ENCODE measurements at places on chromosomes 7 and 10.

DNA sequence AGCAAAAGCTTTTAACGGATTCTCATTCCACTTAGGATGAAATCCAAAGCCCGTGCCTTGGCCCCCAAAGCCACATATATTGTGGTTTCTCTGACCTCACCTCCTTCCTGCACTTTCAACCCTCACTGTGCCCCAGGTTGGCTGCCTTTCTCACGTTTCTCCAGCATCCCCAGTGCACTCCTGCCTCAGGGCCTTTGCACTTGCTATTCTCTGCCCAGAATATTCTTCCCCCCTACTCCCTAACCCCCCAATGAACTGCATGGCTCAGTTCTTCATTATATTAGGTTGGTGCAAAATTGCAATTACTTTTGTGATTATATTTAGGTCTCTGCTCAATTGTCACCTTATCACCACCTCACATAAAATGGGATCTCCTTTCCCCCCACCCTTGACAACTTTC is 34.2 kb downstream of the MYOF start:
- DNase-seq, result no peak

- DNase-seq, result no peak
These were observed 179.3 kb upstream of the NEBL start for GRCh38 chr10:21076381-21076780.

GRCh38 chr7:16698200-16698905 is 52.4 kb downstream of the BZW2 start:
- DNase-seq, result no peak

DNA sequence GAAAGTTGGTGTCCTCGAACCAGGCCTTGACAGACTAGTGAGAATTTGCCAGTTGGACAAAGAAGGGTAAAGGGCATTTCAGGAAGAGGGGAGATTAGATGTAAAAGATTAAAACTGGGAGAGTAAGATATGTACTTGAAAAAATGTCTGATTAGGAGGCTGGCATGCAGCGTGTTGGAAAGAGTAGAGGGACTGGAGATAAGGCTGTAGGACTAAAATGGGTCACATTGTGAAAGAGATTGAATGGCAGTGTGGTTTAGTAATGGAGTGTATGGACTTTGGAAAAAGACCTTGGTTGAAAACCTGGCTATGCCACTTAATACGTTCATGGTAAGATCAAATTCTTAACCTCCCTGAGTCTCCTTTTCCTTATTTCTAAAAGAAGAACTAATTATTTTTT is 14.1 kb downstream of the CREM start:
- DNase-seq, result no peak

DNA sequence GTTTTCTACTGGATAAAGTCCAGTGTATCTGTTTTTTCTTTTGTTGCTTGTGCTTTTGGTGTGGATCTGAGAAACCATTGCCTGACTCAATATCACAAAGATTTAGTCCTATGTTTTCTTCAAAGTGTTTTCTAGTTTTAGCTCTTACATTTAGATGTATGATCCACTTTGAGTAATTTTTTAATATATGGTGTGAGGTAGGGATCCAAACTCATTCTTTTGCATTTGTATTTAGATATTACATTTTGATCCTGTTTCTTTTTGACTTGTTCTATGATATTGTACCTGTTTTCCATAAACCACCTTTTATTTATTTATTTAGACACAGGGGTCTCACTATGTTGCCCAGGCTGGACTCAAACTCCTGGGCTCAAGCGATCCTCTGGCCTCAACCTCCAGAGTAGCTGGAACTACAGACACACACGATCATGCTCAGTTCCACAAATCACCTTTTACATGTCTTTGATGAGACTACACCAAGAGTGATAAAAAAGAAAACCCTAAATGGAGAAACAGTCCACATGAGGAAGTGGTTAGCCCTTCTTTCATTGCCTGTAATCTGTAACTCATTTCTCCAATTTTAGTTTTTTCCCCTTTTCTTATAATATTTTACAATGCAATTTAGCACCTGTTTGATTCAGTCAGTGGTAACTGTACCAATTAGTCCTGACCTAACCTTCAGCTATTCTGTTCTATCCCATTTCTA is 86.0 kb downstream of the SLC37A3 start:
- DNase-seq, result no peak

GRCh38 chr7:42902331-42902730 is 9.5 kb downstream of the C7orf25 start:
- no peak for DNase-seq

GRCh38 chr7:90736968-90737939 is 141.1 kb downstream of the CDK14 start:
- DNase-seq, result peak; percentile 80

- DNase-seq, result no peak
These were observed 14.9 kb downstream of the STRA8 start for GRCh38 chr7:135248546-135248945.

DNA sequence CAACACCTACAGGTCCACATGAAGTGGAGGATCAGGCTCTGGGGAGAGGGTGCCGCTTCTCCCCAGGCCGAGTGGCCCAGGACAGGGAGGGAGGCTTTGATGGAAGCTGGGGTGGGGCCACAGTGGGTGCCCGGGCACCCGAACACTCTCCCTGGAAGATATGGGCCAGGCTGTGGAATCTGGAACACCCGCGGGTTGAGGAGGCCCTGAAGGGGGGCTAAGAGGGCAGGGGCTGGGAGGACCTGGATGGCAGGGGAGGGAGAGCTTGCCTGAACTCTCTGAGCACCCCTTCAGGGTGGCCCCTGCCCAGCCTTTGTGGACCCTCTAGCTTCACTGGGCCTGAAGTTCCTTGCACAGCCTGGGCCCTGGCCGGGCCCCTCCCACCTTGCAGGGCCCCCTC is 4.5 kb upstream of the NKX6-2 start:
- no peak for DNase-seq

GRCh38 chr7:102012941-102013461 is 195.6 kb downstream of the CUX1 start:
- no peak for DNase-seq

- no peak for DNase-seq
These were observed 64.1 kb downstream of the PCGF5 start for GRCh38 chr10:91284486-91285090.

GRCh38 chr10:6838118-6838517 is 258.0 kb upstream of the PRKCQ start:
- no peak for DNase-seq

DNA sequence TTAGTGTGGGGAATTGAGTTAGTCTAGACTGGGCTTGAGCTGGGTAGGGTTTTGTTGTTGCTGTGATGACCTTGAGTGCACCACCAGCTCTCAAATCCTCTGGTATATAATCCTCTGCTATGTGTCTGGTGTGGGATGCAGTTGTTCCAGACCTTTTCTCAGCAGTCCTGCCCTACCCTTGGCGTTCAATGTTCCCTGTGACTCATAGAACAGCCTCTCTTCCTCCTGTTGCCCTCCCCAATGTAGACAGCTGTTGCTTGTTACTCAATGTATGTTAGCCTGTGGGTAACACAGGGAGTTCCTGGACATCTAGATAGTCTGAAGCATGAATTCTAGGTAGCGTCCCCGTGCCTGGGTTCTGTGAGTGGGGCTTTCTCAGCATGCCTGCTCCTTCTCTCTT is 19.8 kb downstream of the ACBD7 start:
- DNase-seq, result no peak

GRCh38 chr10:83346266-83346910 is 792.9 kb upstream of the GHITM start:
- no peak for DNase-seq

DNA sequence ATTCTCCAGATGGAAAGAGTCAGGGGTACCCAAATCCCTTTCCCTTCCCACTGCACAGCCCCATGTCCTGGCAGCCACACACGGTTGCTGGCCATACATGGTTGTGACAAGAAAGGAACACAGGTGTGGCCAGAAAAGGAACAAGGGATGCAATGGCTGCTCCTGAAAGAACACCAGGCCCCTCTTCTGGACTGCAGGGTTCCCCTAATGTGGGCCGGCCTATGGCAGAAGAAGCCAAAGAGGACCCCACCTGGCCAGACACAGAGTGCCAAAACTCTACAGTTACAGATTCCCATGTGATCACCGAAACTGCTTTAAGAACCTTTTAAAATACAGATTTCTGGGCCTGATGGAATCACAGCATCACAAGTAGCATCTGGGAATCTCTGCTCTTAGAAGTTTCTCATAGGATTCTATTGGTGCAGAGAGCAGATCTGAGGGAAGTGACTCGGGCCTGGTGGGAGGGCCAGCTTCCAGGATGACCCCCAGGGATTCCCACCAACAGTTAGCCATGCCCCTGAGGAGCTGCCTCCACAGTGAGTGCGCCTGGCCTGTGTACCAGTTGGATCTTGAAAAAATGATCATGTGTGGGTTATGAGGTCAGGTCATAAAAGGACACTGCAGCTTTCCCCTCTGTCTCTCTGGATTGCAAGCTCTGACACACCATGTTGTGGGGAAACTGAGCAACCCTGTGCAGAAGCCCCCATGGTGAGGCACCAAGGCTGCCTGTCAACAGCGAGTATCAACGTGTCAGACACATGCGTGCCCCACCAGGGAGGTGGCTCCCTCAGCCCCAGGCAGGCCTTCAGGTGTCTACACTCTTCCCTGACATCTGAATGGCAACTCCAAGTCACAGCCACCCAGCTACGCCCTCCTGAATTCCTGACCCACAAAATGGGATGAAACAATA is 89.6 kb upstream of the LANCL2 start:
- DNase-seq, result no peak

GRCh38 chr10:72356115-72356514 is 1.4 kb upstream of the DNAJB12 start:
- DNase-seq, result no peak

- DNase-seq, result no peak
These were observed 9.4 kb upstream of the PFKP start for GRCh38 chr10:3057946-3058345.

DNA sequence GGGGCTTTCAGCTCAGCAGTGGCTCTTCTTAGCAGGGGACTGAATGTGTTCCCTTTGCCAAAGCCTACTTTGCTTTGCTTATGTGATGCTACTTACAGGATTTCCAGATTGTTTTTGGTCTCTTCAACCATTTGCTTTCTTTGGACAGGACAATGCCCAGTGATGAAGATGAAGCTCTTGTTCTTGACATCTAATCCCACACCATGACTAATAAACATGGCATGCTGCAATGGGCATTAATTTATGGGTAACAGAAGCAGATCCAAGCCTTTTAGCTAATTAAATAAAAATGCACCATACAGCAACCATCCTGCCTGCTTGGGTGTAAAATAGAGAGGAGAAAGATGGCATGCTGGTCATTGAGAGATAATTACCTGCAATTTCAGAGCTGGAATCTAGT is 175.5 kb upstream of the ITGB1 start:
- DNase-seq, result no peak

DNA sequence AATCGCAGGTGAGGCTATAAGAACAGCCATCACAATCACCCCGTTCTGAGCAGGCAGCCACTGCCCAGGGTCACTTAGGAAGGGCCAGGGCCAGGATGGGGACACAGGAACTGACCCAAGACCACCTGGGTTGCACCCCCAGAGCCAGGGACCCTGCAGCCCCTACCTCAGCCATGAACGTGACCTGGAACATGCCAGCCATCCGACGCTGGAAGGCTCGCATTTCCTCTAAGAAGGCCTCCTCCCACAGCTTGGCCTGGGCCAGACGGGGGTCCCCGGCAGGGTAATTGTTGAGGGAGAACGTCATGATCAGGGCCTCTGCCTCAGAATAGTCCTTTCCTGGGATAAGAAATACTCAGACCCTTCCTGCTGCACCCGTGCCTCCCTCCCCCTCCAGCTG is 5.0 kb downstream of the NPC1L1 start:
- no peak for DNase-seq

DNA sequence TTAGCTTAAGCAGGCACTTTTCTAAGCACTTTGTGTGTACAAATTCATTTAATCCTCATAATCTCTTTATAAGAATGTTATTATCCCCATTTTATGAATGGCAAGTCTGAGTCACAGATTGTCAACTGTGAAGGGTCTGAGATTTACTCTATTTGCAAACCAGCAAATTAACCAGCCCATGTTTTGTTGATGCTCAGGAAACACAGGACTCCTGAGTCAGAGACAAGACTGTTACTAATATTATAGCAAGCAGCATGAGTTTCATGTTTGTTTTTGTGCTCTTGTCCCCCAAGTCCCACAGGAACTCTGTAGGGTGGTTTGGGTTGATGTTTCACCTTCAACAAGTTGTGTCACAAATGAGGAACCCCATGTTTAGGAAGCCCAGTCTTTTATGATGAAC is 182.0 kb upstream of the PPP1R3A start:
- DNase-seq, result no peak

- DNase-seq, result no peak
These were observed 70.0 kb upstream of the COL13A1 start for GRCh38 chr10:69731698-69732097.

DNA sequence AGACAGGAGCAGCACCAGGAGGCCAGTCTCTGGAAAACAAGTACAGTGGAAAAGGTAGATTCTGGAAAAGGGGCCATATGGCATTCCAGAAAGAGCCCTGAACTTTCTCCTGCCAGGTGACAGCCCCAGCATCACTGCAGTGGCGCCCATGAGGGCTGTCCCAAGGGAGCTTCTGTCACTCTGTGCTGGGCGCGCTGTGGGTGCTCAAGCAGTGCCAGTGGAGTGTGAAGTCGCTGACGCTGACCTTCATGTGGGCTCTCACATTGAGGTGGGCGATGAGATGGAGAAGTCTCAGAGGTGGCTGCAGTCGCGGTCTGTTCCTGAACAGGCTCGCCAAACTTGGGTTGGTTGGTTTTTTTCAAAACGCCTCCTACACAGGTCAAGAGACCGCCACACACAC is 38.2 kb downstream of the FKBP6 start:
- DNase-seq, result no peak

- DNase-seq, result no peak
These were observed 100.0 kb upstream of the AMPH start for GRCh38 chr7:38731215-38731614.

DNA sequence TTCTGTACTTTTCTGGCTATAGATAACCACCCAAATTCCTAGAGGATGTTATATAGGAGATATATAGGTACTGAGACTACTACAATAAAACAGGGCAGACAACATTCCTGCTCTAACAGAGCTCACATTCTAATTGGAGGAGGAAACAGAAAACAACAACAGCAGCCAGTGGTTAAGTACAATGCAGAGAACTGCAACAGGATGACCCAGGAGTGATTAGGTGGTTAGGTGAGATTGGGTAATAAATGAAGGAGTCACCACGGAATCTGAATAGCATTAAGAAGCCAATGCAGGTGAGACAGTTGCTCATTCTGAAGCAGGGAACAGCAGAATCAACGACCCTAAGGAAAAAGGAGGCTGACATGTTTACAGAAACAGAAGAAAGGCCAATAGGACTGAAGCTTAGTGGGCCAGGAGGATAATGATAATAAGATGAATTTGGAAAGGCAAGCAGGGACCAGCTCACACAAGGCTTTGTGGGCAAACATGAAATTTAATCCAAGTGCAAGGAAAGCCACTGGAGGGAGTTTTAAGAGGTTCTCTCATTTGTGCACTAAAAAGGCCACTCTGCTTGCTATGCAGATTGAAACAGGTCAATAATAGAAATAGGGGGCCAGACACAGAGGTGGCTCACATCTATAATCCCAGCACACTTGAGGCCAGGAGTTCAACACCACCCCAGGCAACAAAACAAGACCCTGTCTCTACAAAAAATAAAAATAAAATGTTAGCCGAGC is 16.9 kb upstream of the REEP3 start:
- no peak for DNase-seq

GRCh38 chr7:94710256-94710655 is 54.3 kb upstream of the SGCE start:
- no peak for DNase-seq

- no peak for DNase-seq
These were observed 27.0 kb downstream of the AOC1 start for GRCh38 chr7:150879345-150879744.

GRCh38 chr7:137480824-137481365 is 137.4 kb upstream of the PTN start:
- DNase-seq, result no peak

Data from GM12864 (cell line).